NAMALWA (cell line): ENCODE measurements at places on chromosomes 5 and 9.

- DNase-seq: no peak
Measured at GRCh38 chr9:653421-653820, 188.1 kb upstream of the DMRT1 start.

GRCh38 chr5:159504857-159505304 lies 174.6 kb upstream of the IL12B start:
- DNase-seq: no peak

DNA sequence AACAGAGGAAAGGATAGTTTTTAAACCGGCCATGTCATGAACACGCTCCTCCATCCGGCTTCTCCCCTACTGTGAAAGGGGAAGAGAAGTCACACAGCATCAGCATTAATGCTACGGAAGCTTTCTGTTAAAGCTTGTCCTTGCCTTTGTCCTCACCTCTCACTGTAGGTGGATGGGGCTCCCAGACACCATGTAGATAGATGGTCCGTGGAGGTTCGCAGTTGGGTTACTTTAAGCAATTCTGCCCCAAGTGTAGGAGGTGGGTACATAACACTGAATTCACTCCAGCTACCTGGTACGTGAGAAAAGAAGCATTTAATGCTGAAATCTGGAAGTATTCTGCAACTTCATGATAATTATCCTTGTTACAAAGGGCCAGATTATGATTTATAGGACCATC lies 165.8 kb downstream of the BAAT start:
- no peak for DNase-seq

DNA sequence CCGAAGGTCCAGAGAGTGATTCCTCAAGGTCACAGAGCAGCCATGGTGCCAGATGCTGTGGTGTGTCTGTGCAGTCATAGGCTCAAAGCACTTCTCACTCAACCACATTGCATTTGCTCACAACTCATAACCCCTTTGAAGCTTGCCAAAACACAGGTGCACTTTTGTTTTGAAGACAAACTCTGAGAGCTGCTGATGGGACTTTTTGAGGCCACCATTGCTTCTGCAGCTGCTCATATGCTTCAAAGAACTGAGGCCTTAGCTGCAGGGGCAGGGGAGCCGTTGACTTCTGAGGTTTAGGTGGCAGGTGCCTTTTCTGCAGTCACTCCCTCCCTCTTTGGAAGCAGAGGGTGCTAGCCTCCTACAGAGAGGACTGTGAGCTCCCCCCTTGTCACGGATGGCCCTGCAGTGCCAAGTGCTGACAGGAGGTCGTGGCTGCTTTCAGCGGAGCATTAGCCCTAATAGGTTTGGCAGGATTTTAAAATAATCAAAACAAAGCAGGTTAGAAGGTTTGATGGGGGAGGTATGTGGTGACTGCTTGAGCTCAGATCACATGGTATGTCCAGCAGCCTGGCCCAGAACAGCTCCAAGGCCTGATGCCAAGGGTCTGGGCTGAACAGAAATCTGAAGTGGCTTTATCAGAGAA lies 232.1 kb downstream of the MAN2A1 start:
- peak; percentile 96 for DNase-seq

GRCh38 chr5:140357726-140358093 lies 2.3 kb upstream of the SLC4A9 start:
- peak; percentile 87 for DNase-seq

DNA sequence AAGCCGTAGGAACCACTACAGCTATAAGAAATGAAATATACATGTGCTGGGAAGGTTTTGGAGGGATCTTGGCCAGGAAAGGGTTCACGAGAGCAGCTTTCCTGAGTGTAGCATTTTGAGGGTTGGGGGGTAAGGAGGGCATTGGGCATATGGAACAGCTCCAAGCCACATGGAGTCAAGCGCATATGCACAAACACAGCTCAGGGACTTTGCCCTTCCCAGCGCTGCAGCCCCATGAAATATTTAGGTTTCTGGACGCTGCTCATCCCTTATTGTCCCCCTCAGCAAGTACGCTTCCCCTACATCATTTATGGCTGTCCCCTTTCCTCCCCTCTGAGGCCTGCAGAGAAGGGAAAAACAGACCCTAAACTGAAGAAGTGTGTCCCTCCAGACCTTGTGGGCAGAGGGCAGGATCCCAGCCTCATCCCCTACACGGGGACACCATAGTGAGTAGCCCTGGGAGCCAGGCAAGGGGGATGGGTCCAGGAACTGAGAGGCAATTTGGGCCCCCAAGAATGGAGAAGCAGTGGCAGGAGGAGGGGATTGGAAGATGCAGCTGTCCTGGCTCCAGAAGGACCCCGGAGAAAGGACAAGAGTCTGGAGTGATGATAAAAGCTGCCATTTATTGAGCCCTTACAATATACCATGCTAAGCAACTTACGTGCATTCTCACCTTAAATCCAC lies 33.7 kb downstream of the PCDH1 start:
- no peak for DNase-seq

DNA sequence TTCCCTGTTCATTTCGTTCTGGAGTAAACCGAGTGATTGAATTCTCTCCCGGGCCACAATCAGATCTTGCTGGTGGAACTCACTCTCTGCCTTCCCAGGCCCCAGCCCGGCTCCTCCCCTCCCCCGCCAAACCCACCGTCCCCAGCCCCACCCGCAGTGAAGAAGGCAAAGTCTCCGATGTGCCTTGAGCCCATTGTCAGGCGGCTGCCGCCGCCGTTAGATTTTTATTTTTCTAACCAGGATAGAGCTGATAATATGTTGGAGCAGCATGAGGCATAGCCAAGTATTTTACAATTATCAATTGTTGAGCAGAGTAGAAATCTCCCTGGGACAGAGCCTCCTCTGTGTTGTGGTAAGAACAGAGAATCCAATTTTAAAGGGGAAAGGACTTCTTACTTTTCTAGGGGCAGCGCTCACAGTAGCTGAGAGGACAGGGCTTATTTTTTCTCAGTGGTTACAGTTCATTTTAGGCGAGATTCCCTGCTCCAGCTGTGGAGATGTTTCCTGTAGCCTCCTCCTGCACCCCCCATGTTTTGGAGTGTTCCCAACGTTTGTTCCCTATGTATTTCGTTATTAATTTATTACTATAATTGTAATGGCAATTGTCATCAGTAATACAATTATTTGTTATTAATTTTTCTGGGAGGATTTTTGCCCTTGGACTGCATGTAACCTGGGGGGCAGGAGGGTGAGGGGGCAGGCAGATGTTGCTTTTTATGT lies 1.3 kb downstream of the PSAT1 start:
- DNase-seq: no peak

DNA sequence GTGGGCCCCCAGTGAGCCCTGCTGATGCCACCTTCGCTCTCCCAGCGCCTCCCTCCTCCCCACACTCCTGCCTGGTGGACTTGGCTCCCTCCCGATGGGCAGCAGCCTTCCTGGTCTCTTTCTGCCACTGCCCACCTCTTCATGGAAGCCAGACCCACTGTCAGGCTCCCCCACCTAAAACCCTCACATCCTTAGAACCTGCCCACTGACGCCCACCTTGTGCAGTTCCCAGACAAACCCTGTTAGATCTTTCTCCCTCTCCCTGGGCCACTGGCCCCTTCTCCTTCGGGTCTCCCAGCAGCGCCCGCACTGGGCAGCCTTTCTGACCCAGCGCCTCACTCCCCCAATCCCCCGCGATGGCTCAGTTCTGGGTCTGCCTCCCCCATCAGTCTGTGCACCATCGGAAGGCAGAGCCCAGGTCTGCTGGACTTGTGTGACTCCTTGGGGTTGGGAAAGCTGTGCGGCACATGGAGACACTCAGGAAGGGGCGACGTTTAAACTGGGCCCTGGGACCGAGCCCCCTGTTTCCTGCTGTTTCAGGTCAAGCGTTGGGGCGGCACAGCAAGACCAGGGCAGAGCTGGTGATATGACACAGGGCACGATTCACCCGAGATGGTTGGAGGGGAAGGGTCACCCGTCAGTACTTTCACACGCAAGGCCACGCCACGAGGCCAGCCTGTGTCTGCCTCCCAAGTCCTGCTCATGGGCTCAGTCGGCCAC lies 17.4 kb downstream of the MYMK start:
- DNase-seq: no peak

GRCh38 chr5:123813937-123814624 lies 302.1 kb downstream of the CSNK1G3 start:
- DNase-seq: peak; percentile 49

GRCh38 chr9:129494113-129494789 lies 126.7 kb downstream of the C9orf50 start:
- no peak for DNase-seq

- DNase-seq: no peak
Measured at GRCh38 chr5:125032286-125032685, 285.8 kb upstream of the ZNF608 start.

- DNase-seq: no peak
Measured at GRCh38 chr5:149932445-149933350, 11.9 kb downstream of the PDE6A start.

- DNase-seq: no peak
Measured at GRCh38 chr5:142817949-142818431, 47.8 kb downstream of the ARHGAP26 start.

- peak; percentile 81 for DNase-seq
Measured at GRCh38 chr5:35003018-35003957, 44.5 kb downstream of the AGXT2 start.

- no peak for DNase-seq
Measured at GRCh38 chr9:136803551-136804508, 3.9 kb upstream of the RABL6 start.

- no peak for DNase-seq
Measured at GRCh38 chr9:106878934-106879333, 16.0 kb downstream of the ZNF462 start.

GRCh38 chr9:134419000-134419683 lies 92.9 kb downstream of the RXRA start:
- DNase-seq: no peak

- DNase-seq: no peak
Measured at GRCh38 chr9:107504585-107505455, 15.3 kb upstream of the KLF4 start.

DNA sequence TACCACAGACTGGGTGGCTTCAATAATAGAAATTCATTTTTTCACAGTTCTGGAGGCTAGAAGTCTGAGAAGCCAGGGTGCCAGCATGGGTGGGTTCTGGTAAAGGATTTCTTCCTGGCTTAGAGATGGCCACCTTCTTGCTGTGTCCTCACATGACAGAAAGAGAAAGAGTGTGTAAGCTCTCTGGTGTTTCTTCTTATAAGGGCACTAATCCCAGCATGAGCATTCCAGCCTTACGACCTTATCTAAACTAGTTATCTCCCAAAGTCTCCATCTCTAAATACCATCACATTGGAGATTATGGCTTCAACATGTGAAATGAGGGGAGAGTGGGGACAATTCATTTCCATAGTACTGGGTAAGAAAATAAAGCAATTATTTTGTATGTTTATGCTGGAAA lies 226.5 kb upstream of the TUSC1 start:
- DNase-seq: no peak

GRCh38 chr9:138099803-138100598 lies 222.4 kb downstream of the CACNA1B start:
- DNase-seq: no peak

DNA sequence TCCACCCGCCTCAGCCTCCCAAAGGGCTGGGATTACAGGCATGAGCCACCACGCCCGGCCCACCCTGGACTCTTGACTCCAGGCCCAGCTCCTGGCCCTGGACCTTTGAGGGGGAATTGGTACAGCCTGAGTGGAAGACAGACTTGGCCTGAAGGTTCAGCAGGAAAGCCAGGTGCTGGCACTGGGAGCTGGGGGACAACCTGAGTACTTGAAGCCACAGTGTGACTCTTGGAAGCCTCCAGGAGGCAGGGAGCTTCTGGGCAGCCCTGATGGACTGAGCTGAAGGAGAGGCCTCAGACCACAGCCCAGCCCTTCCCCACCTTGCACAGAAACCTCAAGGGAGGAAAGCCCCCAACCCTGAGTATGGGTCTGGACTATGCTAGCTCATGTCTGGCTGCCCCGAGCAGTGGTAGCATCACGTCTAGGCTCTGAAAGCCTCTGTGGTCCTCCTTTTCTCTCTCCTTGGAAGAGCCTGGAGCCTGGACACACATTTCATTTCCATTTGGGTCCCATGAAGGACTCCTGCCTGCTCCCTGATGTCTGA lies 54.1 kb downstream of the RASGEF1C start:
- no peak for DNase-seq

DNA sequence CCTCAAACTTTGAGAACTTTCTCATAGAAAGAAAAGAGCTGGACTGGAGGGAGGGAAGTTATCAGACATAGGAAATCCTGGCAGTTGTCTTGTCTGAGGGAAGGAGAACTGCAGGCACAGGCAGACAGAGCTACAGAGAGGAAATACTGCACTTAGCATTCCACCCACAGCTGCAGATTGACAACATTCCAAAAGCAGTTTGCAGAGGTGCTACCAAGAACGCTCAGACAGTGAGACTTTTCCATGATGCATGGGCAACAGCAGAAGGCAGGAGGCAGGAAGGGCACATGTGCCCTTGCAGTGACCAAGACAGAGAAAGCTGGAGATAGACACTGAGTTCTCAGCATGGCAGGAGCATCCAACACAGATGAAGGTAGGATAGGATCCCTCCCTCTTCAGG lies 327.5 kb upstream of the ZNF462 start:
- no peak for DNase-seq

- no peak for DNase-seq
Measured at GRCh38 chr9:124696101-124696500, 75.0 kb downstream of the NR6A1 start.

DNA sequence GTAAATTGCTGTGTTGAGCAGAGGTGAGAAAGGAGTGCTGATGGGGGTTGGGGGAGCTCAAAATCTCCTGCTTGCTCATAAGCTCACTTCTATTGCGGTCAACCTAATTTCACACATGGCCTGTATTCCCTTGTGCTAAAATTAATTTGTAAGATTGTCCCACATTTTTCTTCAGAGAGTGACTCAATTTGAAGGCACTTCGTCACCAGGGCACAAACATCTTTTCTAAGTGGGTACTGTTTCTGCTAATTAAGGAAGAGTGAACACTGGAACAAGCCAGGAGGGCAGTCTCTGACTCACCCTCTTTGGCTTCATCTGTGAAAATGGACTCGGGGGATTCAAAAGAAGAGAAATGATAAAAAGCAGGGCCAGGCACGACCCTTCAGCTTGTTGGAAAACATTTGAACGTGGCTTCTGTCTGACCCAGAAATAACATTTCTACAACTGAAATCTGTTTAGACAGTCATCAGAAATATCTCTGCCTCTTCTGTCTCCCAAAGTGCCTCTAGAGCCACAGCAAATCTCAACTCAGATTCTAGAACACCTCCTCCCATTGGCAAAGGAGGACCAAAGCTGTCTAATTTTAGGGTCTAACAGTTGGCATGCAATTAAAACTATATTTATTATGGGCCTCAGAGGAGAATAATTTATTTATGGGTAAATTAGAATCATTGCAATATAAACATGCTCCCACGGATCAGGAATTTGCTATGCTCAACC lies 49.8 kb downstream of the FEM1C start:
- DNase-seq: no peak

DNA sequence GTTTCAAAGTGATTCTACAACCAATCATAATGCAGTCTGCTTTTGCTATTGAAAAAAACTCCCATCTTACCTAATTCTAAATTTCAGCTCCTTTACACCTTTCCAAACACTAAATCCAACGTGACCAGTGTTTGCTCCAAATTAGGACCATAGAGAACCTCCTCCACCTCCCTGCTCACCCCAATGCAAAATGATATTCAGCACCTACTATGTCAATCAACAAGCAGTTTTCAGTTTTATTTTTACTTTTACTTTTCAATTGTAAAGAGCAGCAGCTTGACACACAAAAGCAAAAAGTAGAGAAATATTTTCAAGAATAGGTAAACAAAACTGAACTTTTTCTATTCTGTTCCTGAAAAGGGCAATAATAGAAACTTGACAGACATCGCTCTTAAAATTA lies 3.4 kb downstream of the FAM13B start:
- DNase-seq: no peak
